ENCODE measurements at places on chromosomes 11 and 22.

- no peak for DNase-seq
These were observed 75.3 kb downstream of the ARFGAP2 start for GRCh38 chr11:47101406-47101805.

DNA sequence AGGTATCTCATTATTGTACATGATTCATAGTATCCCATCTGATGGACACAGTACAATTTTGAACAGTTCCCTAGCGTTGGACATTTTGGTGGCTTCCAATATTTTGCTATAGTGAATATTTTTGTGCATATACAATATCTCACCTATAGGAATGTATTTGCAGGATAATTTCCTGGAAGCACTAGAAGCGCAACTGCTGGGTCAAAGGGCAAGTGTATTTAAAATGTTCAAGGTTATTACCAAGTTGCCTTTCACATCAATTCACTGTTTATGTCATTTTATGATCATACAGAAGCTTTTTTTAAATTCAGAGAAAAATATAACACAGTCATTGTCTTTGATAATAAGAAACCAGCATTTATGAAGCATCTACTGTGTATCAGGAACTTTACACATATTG, 19.1 kb upstream of the RPS3 start:
- no peak for DNase-seq

- DNase-seq = no peak
These were observed 838 bp downstream of the BCL9L start for GRCh38 chr11:118924591-118925585.

DNA sequence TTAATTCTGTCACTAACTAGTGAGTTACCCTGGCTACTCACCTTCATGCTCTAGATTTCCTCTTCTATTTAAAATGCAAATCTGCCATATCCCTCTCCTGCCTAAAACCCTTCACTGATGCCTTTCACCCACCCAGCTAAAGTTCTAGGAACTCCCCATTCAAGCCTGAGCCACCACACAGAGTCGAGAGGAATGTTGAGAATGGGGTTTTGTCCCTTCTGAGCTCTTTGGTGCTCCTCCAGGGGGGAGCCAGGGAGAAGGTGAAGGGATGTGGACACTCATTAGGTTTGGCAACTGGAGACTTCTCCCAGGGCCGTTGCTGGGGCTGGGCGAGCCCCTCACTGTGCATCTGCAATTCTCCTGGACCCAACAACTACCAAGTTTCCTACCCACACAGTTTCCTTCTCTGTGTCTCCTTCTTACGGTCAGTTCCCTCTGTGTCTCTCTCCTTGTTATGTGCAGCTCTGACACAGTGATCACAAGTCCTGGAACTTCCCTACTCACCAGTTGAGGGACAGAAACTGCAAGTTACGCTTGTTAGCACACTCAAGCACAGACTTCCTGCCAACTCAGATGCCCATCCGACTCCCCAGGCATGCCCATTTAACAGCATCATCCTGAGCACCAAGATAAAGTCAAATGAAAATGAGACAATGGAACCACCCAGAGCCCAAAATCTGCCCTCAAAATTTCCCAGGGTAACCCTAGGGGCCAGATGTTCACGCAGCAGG, 6.5 kb upstream of the IL10RA start:
- no peak for DNase-seq

- no peak for DNase-seq
These were observed 1514.8 kb downstream of the TBC1D22A start for GRCh38 chr22:48276994-48277867.

GRCh38 chr11:134138376-134138775, 69.5 kb downstream of the JAM3 start:
- DNase-seq = no peak

GRCh38 chr11:3341298-3341697, 37.6 kb downstream of the ZNF195 start:
- peak; percentile 65 for DNase-seq

GRCh38 chr22:41842996-41843970, 10.4 kb downstream of the SREBF2 start:
- DNase-seq = no peak

- peak; percentile 7 for DNase-seq
These were observed 5.7 kb upstream of the SULT4A1 start for GRCh38 chr22:43867839-43868635.

DNA sequence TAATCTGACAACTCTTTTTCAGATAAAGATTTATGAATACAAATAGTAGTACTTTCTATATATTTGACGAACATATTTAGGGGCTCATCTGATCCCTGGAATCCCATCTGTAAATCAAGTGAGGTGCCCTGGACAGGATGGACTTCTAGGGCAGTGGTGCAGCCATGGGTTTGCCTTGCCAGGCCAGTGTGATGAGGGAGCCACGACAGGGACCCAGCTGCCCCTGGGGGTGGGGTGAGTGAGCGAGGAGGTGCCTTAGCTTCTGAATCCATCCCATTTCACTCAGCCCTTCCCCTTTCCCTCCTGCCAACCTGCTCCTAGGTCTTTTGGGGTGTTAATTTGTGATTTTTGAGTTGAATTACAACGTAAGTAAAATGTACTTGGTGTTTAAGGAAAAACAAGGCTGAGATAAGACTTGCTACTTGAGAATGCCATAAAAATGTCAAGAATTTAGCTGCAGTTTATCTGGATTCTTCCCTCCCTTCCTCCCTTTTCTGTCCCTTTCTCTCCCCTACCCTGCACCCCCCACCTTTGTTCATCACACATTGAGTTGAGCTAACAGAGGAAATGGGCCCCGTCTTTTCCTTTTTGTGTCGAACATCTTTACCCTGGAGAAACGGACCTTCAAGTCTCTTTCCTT, 60.8 kb downstream of the PPFIBP2 start:
- no peak for DNase-seq

DNA sequence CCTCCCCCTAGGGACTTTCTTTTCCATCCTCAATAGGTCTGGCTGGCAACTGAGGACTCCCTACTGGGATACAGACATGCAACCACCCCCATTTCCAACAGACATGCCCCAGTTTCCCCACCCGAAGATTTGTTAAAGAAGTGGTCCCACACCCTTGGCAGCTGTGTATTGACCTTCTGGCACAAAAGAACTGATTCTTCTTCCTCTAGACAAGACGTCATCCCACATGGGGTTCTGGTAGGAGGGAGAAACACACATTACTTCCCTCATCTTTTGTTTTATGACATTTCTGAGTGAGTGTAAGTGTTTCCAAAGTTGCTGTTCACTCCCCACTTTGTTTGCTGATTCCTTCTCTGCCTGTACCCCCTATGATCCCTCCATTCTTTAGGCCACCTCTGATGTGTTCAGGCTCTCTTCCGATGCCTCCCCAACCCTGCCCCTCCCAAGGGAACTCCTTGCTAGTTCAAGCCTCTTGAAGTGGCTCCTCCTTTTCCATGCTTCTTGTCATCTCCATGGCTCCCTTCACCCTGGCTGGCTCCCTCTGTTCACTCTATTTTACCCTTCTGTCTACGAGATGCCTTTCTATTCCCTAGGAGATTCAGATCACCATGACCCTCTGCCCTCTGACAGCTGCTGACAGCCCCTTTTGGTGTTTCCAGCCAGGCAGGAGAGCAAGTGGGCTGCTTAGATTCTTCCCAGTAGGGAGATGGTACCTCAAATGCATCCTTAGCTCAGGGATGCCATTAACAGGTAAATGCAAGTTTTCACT, 4.3 kb downstream of the KIRREL3 start:
- DNase-seq = no peak

DNA sequence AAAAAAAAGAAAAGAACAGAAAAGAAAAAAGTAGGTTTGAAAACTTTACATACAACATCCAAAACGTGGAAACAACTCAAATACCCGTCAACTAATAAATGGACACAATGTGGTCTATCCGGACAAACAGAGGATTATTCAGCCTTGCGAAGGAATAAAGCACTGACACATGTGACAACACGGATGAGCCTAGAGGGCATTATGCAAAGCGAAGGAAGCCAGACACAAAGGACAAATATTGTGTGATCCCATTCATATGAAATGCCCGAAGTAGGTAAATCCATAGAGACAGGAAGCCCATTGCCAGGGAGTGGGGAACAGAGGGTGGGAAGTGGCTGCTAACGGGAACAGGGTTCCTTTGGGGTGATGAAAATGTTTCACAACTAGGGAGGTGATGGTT, 11.8 kb downstream of the RFPL1 start:
- no peak for DNase-seq

DNA sequence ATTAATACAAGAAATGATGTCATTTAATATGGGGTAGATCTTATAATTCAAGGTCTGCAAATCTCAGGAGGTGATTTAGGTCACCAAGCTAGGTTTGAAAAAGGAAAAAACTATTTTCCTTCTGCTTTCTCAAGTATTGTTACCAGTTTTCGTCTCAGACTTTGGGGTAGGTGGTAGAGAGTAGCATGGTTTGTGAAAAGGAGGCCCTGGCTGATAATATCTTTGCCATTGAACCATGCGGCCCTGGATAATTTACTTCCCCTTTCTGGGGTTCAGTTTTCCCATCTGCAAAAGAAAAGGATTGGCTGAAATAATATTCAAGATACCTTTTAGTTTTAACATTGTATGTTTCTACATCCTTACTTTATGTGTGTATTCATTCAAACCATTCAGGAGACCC, 92.1 kb downstream of the WNT11 start:
- DNase-seq = no peak

DNA sequence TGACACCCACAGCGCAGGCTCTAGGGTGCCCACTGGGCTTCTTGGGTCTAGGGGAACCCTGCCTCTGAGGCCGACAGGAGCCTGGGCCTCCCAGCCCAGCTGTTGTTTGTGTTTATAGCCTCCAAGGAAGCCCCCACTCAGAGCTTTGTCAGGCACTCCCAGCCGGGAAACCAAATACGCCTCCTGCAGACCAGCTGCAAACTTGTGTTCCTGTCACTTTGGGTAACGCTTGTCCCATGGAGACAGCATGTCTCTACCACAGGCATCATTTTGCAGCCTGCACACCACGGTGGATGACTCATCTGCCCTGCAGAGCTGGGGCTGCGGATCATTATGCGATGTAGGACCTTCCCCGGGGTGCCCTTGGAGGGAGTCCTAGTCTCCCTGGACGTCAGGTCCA, 40.6 kb upstream of the CRYBB3 start:
- DNase-seq = no peak

GRCh38 chr11:7279676-7280075, 28.0 kb downstream of the SYT9 start:
- DNase-seq = no peak

GRCh38 chr11:115244758-115245157, 259.5 kb downstream of the CADM1 start:
- no peak for DNase-seq

- peak; percentile 35 for DNase-seq
These were observed at the start of gene BIK for GRCh38 chr22:43110444-43110926. Gene BIK (plus strand): TSS chr22:43110750. CDS start chr22:43124023, 13,273 bp downstream.

GRCh38 chr22:50112151-50113118, 22.6 kb downstream of the MOV10L1 start:
- DNase-seq = no peak

GRCh38 chr11:104369761-104370160, 205.8 kb upstream of the PDGFD start:
- DNase-seq = no peak

GRCh38 chr11:75797792-75798191, 17.2 kb upstream of the UVRAG start:
- no peak for DNase-seq

DNA sequence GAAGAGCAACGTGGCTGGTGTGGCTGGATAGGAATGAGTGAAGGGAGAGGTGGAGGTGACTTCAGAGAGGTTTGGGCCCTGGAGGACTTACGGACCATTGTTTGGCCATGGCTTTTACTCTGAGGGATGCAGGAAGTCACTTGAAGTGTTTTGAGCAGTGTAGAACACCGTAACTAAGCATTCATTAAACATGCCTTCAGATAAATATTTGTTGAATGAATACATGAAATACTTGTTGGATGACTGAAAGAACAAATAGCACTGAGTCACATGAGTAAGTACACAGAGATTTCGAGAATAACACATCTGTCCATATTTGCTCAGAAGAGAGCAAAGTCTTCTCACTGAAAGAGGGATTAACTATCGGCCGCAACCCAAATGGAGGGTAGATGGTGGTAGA, 182.7 kb upstream of the SNX19 start:
- no peak for DNase-seq

GRCh38 chr22:46116491-46116958, 33.8 kb upstream of the PPARA start:
- DNase-seq = peak; percentile 89

DNA sequence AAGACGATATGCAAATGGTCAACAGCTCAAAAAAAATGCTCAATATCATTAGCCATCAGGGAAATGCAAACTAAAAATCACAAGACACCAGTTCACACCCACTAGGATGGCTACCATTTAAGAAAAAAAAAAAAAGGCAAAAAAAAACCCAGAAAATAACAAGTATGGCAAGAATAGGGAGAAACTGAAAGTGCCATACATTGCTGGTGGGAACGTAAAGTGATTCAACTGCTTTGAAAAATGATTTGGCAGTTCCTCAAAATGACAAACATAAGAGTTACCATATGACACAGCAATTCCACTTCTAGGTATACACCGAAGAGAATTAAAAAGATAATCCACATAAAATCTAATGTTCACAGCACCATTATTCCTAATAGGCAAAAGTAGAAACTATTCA, 47.5 kb downstream of the PICALM start:
- DNase-seq = no peak

DNA sequence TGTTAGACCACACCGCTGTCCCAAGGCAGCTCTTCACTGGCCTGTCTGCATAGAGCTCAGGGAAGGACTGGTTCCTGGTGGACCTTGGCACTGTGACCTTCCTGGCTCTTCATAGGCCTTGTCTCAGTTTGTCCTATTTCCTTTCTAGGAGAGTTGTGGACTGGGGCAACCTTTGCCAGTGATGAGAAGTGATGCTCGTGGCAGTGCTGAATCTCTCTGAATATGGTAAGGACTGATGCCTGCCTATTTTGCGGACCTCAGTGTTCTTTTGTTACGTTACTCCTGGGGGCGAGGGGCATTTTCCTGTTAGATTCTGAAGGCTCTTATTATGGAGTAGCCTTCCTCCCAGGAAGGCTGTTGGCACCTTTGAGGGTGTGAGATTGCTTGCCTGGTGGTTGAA, 24.2 kb downstream of the CABIN1 start:
- DNase-seq = no peak

- DNase-seq = no peak
These were observed 947.9 kb upstream of the CHORDC1 start for GRCh38 chr11:91170711-91171110.

GRCh38 chr11:83818349-83818748, 532.2 kb upstream of the CCDC90B start:
- DNase-seq = no peak

- DNase-seq = no peak
These were observed 15.4 kb upstream of the DDX6 start for GRCh38 chr11:118806400-118806799.

DNA sequence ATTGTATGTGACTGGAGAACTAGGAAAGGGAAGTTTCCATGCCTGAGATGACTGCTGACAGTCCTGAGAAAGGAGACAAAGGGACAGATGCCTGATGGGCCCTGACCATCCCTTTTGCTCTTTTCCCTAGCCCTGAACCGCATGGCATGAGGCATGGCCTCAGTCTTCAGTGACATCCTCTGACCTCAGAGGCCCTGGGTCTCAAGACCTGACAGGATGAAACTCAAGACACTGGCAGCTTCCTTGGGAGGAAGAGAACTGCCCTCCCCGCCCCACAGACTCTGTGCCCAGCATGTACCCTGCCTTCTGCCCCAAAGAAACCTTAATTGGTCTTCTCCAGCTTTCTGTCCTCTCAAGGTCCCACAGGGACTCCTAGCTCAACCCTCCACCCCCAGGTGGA, 444.1 kb downstream of the SOX6 start:
- no peak for DNase-seq

GRCh38 chr22:39317084-39317774, 2.2 kb downstream of the RPL3 start:
- DNase-seq = no peak

- DNase-seq = no peak
These were observed 24.4 kb downstream of the SHANK3 start for GRCh38 chr22:50696799-50697561.

- no peak for DNase-seq
These were observed 1.9 kb downstream of the KCNQ1OT1 start for GRCh38 chr11:2697866-2698265.

All from activated T-cell treated with anti-CD3 and anti-CD28 coated beads for 1 hour (primary cell).